ENCODE measurements at places on chromosomes 7 and 10.

- no peak for DNase-seq
Measured at GRCh38 chr7:16900209-16900768, 18.5 kb upstream of the AGR3 start.

DNA sequence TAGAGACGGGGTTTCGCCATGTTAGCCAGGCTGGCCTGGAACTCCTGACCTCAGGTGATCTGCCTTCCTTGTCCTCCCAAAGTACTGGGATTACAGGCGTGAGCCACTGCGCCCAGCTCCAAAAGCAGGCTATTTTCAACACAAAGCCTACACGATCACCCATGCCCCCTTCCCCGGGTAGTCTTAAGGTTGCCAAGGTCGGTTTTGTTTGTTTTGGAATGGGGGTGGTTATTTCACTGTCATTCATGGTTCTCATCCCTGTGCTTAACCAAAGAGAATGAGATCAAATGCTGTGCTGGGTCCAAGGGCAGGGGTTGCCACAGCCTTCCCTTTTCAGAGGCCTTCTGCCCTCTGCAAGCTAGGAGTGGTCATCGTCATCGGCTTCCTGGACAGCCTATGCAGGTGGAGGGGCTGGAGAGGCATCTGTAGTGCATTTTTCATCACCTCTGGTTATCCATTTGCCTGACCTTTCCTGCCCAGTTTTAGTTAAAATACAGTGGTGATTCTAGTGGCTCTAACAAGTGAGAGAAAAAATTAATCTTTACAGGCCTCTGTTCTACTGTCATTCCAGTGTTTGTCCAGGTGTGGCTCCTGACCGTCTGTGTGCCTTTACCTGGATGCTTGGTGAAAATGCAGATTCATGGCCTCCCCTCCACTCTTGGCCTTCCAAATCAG lies 11.4 kb downstream of the BLVRA start:
- no peak for DNase-seq

DNA sequence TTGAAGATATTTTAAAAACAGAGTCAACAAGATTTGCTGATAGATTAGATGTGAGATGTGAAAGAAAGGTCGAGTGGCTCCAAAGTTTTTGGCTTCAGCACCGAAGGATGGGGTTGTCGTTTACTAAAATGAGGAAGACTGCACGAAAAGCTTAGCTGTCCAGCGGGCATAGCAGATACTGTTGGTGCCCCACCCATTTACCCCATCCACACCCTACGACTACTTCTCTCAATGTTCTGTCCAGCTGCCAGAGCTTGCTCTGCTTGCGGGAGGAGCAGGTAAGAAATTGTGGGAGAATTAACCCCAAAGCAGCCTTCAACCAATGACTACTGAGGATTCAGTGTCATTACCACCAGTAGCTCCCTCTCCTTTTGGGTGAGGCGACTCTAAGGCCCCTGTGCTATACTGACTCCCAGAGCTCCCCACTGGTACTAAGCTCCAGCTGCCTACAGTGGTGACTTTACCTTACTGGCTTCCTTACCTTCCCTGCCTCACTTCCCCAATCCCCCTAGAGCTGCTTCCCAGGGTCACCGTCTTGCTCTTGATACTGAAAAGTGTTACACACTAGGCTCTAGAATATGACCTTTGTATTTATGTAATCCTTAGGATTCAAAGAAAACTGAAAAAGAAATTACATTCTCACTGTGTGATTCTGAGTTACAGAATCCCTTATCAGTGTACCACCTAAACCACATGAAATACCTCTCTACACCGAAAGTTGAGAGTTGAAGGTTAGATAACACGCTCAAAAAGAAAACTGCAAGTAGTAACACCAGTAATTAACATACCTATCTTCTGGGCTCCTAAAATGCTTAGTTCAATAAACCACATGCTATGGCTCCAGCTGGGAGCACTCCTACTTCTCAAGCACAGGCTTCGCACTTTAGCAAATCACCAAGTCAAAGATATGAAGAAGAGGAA lies 22.3 kb downstream of the CACUL1 start:
- DNase-seq = no peak

DNA sequence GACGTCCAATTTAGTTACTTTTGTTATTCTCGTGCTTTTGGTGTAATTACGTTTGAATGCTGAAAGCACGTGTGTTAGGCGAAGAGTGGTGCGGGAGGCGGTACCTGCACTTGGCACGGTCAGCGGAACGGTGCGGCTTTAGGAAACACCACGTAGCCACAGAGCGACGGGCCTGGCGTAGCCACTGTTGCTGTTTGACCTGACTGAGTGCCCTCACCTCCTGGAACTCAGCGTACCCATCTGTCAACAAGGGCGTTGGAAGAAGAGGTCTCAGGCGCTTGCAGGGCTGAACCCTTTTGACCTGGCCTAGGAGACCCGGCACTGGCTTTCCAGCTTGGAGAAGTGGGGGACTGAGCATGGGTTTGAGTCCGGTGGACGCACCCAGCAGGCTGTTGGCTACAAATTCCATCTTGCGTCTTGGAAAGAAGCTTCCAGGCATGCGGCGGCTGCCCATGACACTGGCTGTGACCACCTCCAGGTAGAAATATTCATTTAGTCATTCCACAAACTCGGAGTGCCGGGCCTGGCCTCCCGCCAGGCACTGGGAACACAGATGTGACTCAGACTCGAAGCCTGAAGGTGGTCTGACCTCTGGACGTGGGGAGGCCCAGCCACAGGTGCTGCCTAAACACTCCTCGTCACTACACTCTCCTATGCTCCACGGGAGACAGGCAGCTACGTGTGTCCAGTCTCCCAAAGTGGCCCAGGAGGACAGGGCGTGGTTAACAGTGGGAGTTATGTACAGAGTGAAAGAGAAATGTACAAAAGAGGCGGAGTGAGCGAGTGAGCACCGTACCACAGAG lies 22.2 kb downstream of the FAM20C start:
- no peak for DNase-seq

GRCh38 chr10:71727738-71728737 lies 8.5 kb upstream of the C10orf105 start:
- no peak for DNase-seq

DNA sequence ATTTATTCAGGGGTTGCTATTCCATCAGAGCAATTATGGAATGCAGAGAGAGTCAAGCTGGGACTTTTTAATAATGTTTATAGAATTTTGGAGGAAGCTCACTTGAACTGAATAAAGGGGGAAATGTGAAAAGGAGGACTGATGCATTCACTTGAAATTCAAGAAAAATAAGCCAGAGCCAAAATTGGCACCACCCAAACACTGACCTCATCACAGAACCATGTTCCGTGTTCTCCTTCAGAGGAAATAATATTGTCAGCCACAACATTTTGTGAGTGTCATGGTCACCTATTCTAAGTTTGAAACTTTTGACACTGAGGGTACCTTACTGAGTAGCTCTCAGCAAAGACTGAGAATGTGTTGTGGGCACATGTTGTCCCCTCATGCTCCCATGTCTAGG lies 207.0 kb downstream of the ANK3 start:
- no peak for DNase-seq

GRCh38 chr10:15313047-15313446 lies 58.0 kb downstream of the FAM171A1 start:
- no peak for DNase-seq

- DNase-seq = peak; percentile 51
Measured at GRCh38 chr7:123075838-123076467, 80.5 kb upstream of the TAS2R16 start.

GRCh38 chr10:51915031-51915542 lies 215.7 kb upstream of the CSTF2T start:
- DNase-seq = no peak

DNA sequence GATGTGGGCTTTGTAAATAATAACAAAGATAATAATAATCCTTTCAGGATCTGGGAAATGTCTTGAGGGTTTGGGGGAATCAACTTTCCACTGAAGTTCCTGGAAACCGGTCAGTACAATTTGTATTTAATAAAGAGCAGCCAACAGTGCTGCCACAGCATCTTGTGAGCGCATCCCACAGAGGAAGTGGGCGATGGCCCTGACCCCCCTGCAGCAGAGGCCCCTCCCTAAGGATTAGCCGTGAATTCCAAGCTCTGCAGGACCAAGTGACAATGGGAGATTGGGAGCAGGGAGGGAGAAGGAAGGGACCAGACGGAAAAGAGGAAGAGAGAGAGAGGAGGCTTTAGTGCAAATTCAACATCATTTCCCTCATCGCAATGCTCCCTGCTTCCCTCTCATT lies 349.2 kb downstream of the RNLS start:
- DNase-seq = no peak

GRCh38 chr10:3365630-3366029 lies 193.0 kb upstream of the PITRM1 start:
- no peak for DNase-seq

DNA sequence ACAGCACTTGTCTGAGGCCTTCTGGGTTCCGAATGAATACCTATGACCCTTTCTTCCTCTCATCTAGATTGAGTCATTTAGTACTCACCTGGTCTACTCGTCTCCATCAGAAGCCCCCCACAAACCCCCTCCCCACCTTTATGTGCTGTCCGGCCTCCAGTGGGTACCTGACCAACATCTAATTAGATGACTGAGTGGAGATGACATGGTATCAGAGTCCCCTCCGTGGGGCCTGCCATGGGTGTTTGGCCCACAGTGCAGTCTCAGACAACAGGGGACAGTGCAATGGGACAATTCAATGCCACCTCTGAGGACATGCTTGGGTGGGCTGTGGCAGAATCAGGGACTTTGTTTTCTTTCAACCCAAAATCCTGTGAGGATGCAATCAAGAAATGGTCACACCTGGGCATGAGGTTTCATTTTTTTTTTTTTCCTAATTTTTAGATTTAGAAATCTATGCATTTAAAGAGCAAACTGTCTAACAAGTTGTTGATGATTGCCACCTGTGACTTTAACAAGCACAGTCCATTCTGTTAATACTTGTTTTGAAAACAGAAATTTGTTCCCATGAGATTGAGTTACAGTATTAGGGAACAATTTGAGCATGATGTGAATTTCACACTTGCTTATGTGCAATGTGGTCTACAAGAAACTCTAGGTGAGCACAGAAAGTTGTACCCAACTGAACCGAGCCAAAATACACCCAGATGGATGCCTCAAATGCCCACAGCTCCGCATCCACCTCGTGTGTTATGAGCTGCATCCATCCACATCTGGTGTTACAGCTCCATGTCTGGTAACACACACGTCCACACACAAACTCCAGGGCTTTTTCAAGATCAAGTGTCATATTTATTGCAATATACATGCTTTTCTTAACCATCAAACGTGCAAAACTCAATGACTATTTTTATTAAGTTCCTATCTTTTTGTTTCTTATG lies 27.5 kb downstream of the GPRIN2 start:
- DNase-seq = no peak

- no peak for DNase-seq
Measured at GRCh38 chr7:155863721-155864151, 51.5 kb upstream of the SHH start.

DNA sequence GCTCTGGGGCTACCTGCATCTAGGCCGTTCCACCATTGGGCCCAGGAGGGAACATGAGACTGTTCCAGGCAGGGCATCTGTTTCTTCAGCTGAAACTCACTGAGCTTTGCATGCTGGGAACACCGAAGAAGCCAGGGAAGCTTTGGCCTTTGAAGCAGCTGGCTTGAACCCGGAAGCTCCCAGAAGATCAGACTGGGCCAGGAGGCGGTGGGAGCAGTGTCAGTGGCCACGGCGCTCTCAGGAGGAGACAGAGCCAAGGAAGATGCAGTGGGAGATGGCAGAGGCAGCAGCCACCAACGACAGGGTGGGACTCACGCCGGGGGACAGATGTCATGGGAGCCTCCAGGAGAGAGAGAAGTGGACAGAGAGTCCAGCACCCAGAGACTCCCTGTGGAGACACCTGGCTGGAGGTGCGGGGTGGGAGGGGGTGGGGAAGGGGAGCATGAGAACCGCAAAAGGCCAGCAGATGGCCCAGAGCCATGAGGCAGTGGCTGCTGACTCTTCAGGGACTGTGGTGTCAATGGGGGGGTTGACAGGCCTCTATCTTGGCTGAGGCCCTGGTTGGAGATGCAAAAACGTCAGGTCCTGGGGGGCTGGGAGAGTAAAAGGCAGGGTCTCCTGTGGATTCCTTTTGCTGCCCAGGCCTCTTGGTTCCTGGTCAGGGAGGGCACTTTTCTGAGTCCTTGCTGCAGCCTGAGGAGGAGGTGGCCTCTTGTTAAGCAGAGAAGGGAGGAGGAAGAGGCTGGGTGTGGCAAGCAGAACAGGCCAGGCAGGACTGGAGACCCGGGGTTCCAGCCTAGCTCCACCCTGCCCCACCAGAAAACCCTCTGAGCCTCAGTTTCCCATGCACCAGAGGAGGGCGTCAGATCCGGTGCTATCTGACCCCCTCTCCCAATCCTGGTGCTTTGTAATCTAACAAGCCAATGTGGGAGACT lies 6.3 kb upstream of the AQP1 start:
- DNase-seq = no peak

GRCh38 chr7:135980665-135981180 lies 3.6 kb upstream of the MTPN start:
- no peak for DNase-seq

DNA sequence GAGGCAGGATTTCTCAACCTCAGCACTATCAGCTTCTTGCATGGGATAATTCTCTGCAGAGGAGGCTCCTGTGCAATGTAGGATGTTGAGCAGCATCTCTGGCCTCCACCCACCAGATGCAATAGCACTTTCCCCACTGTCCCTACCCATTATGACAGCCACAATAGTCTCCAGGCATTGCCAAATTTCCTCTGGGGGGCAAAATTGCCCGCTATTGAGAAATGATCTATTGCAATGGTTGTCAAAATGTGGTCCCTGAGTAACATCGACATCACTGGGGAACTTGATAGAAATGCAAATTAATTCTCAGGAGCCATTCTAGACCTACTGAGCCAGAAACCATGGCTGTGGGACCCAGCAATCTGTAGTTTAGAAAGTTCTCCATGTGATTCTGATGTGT lies 7.0 kb downstream of the KCNK18 start:
- no peak for DNase-seq

- DNase-seq = no peak
Measured at GRCh38 chr10:122294511-122295450, 23.7 kb downstream of the BTBD16 start.

- DNase-seq = no peak
Measured at GRCh38 chr10:77576007-77576367, 61.6 kb downstream of the KCNMA1 start.

DNA sequence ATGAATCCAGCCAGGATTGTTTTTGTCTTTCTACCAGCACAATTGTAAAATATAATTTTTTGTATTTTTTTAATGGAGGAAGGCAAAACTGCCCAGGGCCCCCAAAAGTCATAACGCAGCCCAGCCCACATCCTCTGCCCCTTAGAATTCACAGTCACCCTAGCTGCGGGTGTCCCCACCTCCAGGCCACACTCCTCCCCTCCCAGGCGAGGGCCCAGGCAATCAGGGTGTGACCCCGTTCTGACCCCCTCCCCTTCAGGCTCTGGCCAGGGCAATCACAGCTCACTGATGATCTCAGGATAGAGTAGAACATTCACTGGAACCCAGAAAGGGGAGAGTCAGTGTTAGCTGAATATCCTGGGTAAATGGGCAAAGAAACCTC lies 92.0 kb upstream of the MACROH2A2 start:
- no peak for DNase-seq

DNA sequence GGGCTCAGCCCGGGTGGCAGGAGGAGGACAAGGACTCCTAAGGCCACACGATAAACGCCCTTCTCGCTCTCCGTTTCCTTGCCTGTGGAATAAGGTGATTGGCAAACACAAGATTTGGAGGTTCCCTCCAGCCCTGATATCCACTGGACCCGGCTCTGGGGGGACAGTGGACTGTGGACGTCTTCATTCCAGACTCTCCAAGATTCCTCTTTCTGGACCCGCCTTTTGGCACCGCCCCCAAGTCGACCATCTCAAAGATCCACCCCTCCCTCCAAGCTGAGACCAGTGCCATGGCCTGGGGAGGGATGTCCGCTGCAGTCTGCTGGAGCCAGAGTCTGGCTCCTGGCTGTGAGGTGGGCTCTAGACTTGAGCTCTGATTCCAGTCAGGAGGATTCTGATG lies 23.6 kb downstream of the ZNF783 start:
- peak; percentile 29 for DNase-seq
